ENCODE measurements at places on chromosomes 3 and 15. TPM values are rescaled to one million over a fixed set of nuclear protein-coding genes. Genes with fewer than 3 reads are reported as not detected.

SMCO1 gene
- not detected for total RNA-seq

GRCh38 chr15:23857028-23857641 is 170.0 kb upstream of the NDN start:
- DNase-seq: peak; percentile 22

DNA sequence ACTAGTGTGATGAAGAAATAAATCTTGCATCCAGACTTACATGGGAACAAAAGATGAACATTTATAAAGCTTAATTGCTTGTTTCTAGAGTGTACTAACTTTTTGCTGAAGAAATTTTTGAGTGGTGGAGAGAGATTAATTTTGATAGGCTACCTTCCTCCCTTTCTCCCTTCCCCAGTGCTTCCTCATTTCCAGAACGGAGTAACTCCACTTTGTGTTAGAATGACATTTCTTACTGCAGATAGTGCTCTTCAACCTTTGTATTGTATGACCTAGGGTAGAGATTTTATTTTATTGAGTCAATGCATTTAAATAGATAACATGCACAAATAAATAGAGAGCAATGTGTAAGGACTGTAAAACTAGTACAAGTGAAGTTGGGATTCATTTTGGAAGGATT is 1.9 kb downstream of the ATP1B3 start:
- no peak for DNase-seq

DNA sequence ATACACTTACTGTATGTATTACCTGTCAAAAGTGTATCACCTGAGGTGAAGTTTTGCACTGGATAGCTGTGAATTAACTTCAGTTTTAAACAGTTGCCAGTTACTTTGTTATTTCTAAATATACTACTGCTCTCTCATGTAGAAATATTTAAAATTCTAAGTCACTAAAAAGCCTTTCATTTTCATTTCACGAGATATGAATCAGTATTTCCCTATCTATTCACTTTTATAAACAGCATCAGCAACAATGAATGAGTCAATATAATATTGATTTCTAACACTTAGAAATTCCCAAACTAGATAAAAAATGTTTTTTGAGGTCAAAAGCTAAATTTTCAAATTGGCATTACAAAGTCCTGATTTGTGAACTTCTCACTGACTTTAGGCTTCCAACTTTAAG is 32.6 kb downstream of the UBE3A start:
- DNase-seq: no peak

DNA sequence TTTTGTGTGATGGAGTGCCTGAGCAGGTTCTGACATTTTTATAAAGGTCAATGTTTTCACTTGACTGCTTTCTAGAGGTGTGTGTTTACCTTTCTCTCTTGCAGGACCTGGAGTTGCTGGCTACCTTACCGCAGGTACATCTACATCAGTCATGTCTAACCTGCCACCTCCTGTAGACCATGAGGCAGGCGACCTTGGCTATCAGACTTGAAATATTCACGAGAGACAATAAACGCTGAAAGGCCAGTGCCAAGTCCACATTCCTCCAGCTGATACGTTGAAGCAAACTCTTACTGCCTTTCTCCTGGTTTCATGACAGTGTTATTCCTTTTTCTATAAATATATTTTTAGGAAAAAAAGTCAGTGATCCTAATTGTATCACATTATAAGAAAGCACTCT is 59.0 kb upstream of the ACKR4 start:
- no peak for DNase-seq

All from RPMI7951 (cell line).